ENCODE measurements at places on chromosomes 4 and X. TPM values are rescaled to one million over a fixed set of nuclear protein-coding genes. Genes with fewer than 3 reads are reported as not detected.

GRCh38 chr4:55399581-55399980 lies 3.8 kb downstream of the TMEM165 start:
- no peak for DNase-seq

DNA sequence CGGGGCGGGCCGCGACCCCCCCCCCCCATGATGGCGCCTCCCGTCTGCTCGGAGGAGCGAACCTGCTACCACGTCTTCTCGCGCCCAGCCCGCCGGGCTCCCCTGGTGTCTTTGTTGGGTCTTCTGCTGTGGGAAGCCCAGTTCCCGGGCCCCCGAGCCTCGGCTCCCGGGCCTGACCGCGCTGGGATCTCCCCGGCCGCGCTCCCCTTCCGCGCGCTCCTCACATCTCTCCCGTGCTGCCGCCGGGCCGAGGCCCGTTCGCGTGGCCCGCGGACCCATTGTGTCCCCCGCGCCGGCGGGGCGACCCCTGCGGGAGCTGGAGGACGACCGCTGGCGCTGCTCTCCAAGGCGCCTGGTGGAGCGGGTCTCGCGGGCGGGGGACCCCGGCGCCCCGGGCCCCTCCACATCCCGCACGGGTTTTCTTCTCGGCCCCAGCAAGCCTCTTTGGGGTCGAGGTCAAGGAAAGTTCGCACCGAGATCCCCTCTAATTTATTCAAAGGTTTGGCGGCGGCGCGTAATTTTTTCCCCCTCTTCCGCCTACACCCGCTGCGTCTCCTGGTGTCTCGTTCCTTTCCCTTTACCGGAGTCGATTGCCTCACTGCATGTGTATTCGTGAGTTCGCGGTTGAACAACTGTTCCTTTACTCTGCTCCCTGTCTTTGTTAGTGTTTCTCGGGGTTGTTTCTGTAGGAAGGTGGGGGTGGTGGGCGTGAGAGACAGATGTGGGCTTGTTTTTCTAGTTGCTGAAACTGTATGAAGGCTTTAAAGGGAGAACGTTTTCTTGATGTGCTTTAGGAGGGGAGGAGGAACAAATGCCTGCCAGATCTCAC lies 770 bp downstream of the SMAD1 start:
- DNase-seq: peak; percentile 13

- DNase-seq: no peak
Measured at GRCh38 chrX:112761242-112762207, 79.1 kb downstream of the AMOT start.

The SHOX gene
- polyA plus RNA-seq: not detected

The FRAS1 gene
- not detected for polyA plus RNA-seq

The CT45A1 gene
- not detected for polyA plus RNA-seq
